H7 (cell line): ENCODE measurements at places on chromosomes 3 and 15. TPM values are rescaled to one million over a fixed set of nuclear protein-coding genes. Genes with fewer than 3 reads are reported as not detected.

- no peak for DNase-seq
These were observed 862.5 kb downstream of the FHIT start for GRCh38 chr3:60388731-60389130.

DNA sequence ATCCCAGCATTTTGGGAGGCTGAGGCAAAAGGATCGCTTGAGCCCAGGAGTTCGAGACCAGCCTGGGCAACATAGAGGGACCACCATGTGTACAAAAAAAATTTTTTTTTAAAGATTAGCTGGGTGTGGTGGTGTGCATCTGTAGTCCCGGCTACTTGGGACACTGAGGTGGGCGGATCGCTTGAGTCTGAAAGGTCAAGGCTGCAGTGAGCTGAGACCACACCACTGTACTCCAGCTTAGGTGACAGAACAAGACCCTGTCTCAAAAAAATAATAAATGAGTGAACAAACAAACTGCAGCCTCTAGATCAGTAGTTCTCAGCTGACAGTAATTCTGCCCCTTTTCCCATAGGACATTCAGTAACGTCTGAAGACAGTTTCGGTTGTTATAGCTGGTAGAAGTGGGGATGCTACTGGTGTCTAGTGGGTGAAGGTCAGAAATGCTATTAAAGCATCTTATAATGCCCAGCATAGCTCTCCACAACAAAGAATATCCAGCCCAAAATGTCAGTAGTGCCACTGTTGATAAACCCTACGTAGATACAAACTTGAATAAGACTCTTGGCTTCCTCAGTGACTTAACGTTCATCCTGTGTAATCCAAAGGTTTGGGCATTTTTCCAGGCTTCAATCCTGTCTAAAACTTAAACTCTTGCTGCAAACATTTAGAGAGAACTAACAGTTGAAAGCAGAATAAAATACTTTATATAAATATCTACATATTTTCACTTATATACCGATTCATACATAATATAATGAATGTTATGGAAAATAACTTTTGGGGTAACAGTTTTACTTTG lies 10.6 kb downstream of the SMC4 start:
- no peak for DNase-seq

FRG2C gene
- not detected in 2 replicates for total RNA-seq

TTLL13 gene
- total RNA-seq, result 0.07 and 0.14 TPM in 2 replicates
